Metanephros (tissue), 2 donors: ENCODE measurements at places on chromosomes 12 and 14. TPM values are rescaled to one million over a fixed set of nuclear protein-coding genes. Genes with fewer than 3 reads are reported as not detected.

NPAS3 gene
- total RNA-seq, result 8.4 TPM

CAPS2 gene
- total RNA-seq, result 11.9 TPM

CARMIL3 gene
- 1.9 TPM for total RNA-seq

OR4K14 gene
- total RNA-seq, result not detected

BBOF1 gene
- total RNA-seq, result 5.8 TPM

TAC3 gene
- total RNA-seq, result 1.6 TPM
